Muscle of leg (tissue), 16 donors: ENCODE measurements at places on chromosomes 12 and 14. TPM values are rescaled to one million over a fixed set of nuclear protein-coding genes. Genes with fewer than 3 reads are reported as not detected.

GRCh38 chr12:24535334-24536069 is 413.4 kb downstream of the BCAT1 start:
- H3K4me3 ChIP-seq: no peak overlapping the region
- H3K4me1 ChIP-seq: no peaks in the 10 kb centered on the region
- DNase-seq: peak; percentile 54
- no peaks in the 10 kb centered on the region for H3K36me3 ChIP-seq
- H3K27me3 ChIP-seq: no peaks in the 10 kb centered on the region
- H3K27ac ChIP-seq: peak overlapping the region; percentile 52

GRCh38 chr12:15644700-15645099 is 144.5 kb downstream of the EPS8 start:
- DNase-seq: no peak
- peaks cover 9% of the 10 kb centered on the region for H3K36me3 ChIP-seq
- H3K4me1 ChIP-seq: no peaks in the 10 kb centered on the region
- H3K4me3 ChIP-seq: no peak overlapping the region
- no peaks in the 10 kb centered on the region for H3K27me3 ChIP-seq

DNA sequence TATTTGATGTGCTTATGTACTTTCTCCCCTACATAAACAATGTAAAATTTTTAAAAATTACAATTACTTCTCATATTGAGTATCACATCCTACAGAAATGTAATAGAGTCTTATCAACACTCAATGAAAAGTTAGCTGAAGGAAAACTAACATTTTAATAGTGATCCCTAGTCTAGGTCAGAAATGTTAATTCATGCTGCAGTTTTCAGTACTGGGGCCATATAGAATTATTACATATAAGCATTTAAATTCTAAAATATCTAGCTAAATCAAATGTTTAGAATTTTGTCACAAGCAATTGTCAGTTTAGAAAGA is 37.8 kb downstream of the SLC6A15 start:
- peaks cover 2% of the 10 kb centered on the region for H3K4me1 ChIP-seq
- H3K27ac ChIP-seq: no peak overlapping the region
- no peaks in the 10 kb centered on the region for H3K27me3 ChIP-seq
- no peaks in the 10 kb centered on the region for H3K36me3 ChIP-seq
- no peak overlapping the region for H3K4me3 ChIP-seq

DNA sequence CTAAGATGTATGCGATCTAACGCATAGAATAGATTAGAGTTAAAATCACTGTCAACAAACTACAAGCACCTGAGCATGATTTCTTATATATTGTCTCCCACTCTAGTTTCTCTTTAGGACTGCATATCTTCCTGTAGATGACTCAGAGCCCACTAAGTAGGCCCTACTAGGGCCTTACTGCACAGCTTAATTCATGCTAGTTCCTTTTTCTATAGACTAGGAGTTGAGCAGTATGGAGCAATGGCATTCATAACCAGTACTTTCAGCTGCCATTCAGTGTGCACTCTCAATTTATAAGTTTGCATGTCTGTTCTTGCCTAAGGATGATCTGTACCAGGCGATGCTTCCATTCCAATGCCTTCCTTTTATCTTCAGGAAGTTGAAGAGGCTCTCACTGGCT is 103.5 kb downstream of the METTL25 start:
- no peak overlapping the region for H3K4me3 ChIP-seq
- peaks cover 2% of the 10 kb centered on the region for H3K36me3 ChIP-seq
- no peak overlapping the region for H3K27ac ChIP-seq
- H3K4me1 ChIP-seq: no peaks in the 10 kb centered on the region

DNA sequence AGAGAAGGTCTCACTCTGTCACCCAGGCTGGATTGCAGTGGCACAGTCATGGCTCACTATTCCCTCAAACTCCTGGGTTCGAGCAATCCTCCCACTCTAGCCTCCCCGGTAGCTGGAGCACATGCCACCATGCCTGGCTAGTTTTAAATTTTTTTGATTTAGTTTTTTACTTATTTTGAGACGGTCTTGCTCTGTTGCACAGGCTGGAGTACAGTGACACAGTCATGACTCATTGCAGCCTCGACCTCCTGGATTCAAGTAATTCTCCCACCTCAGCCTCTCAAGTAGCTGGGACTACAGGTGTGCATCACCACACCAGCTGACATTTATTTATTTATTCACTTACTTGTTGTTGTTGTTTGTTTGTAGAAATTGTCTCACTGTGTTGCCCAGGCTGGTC is 22.2 kb upstream of the DIP2B start:
- no peak overlapping the region for H3K4me3 ChIP-seq
- H3K27ac ChIP-seq: no peak overlapping the region
- H3K36me3 ChIP-seq: no peaks in the 10 kb centered on the region

GRCh38 chr14:51859131-51859530 is 1.3 kb upstream of the GNG2 start:
- H3K36me3 ChIP-seq: no peaks in the 10 kb centered on the region
- H3K4me3 ChIP-seq: no peak overlapping the region
- peaks cover 11% of the 10 kb centered on the region for H3K4me1 ChIP-seq
- H3K27ac ChIP-seq: no peak overlapping the region
- DNase-seq: no peak

DNA sequence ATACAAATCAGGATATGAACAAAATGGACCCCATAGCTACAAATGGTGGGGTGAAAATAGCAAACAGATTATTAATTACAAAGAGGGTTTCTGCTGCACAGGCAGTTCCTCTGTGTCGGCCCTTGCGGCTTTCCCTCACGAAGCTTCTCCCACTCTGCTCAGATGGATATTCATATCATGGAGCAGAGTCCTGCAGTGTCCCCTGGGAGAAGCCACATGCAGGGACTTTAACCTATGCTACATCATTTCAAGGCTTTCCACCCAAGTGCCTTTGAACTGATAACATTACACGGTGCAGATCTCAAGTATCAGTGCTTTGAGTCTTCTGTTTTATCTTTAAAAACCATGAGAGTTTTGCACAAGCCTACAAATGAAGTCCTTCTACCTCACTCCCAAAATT is 229.1 kb downstream of the PPM1H start:
- peaks cover 30% of the 10 kb centered on the region for H3K4me1 ChIP-seq
- H3K27ac ChIP-seq: no peak overlapping the region
- H3K27me3 ChIP-seq: no peaks in the 10 kb centered on the region
- DNase-seq: no peak
- no peaks in the 10 kb centered on the region for H3K36me3 ChIP-seq
- no peak overlapping the region for H3K4me3 ChIP-seq

- H3K27ac ChIP-seq: no peak overlapping the region
- no peaks in the 10 kb centered on the region for H3K4me1 ChIP-seq
- no peak for DNase-seq
- H3K27me3 ChIP-seq: no peaks in the 10 kb centered on the region
- no peak overlapping the region for H3K4me3 ChIP-seq
- H3K36me3 ChIP-seq: no peaks in the 10 kb centered on the region
Observed at GRCh38 chr12:104865080-104865479, 93.0 kb downstream of the SLC41A2 start.

DNA sequence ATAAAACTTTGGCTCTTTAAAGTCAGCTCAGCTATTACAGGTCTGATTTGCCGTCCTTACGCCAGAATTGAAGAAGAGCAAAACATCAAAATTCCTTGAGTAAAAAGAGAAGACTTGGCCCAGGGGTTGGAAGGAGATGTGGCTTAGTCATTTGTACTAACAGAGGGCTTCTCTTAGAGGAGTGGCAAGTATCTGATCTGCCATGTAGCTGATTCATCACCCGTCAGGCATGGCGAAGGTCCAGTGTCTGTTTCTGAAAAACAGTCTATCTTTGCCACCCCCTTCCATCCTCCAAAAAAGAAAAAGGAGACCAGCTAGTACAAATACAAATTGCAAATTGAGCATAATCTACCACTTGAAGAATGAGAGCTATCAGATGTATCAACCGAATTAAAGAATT is 91.9 kb downstream of the RAD52 start:
- H3K4me3 ChIP-seq: no peak overlapping the region
- no peaks in the 10 kb centered on the region for H3K4me1 ChIP-seq
- no peak overlapping the region for H3K27ac ChIP-seq

- no peaks in the 10 kb centered on the region for H3K36me3 ChIP-seq
- H3K4me3 ChIP-seq: no peak overlapping the region
- H3K27me3 ChIP-seq: no peaks in the 10 kb centered on the region
- peak; percentile 39 for DNase-seq
Observed at GRCh38 chr14:52080808-52081755, 12.2 kb upstream of the NID2 start.

GRCh38 chr12:123120452-123121166 is 30.3 kb downstream of the PITPNM2 start:
- H3K36me3 ChIP-seq: no peaks in the 10 kb centered on the region
- no peaks in the 10 kb centered on the region for H3K27me3 ChIP-seq
- no peak overlapping the region for H3K4me3 ChIP-seq
- peaks cover 18% of the 10 kb centered on the region for H3K4me1 ChIP-seq

DNA sequence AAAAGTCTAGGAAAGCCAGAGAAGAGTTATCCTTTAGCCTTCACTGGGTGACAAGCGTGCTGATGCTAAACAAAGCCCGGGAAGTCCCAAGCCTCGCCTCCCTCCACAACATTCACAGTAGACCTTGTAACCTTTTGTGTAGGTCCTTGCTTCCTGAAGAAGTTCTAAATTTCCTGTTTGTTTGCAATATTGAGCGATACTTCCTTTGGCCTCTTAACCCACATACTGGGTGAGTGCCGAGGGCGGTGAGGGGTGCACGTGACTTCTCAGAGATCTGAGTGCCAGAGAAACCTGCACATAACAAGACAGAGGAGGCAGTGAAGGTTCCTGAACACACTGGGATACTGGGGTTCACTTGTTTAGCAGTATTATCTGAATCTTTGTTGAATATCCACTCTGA is 134.3 kb downstream of the PLXNC1 start:
- H3K27me3 ChIP-seq: no peaks in the 10 kb centered on the region
- peaks cover 3% of the 10 kb centered on the region for H3K36me3 ChIP-seq
- H3K27ac ChIP-seq: no peak overlapping the region
- DNase-seq: no peak

DNA sequence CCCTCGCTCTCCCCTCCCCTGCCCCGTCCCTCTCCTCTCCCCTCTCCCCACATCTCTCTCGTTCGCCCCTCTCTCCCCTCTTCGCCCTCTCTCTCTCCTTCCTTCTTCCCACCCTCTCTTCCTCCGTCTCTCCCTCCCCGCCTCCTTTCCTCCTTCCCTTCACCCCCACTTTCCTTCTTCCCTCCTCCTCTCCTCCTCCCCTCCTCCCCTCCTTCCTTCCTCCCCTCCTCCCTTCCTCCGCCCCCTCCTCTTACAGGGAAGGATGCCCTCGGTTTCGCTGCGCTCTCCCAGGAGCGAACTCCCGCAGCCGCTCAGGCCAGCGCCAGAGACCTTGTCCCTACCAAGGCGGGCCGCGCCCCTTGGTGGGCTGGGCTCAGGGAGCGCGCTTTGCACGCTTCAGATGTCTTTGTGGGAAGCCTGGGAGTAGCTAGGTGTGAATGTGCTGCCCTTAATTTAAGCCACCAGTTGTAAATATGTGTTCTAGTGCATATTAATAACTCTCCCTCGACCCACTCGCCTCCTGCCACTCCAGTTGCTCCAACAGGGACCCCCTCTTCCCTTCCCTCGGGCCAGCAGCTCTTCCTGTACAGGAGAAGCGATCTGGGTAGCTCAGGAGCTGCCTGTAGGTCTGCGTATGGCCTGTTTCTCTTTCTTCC is 13.3 kb upstream of the MAP3K9 start:
- H3K4me1 ChIP-seq: peaks cover 16% of the 10 kb centered on the region
- H3K36me3 ChIP-seq: no peaks in the 10 kb centered on the region
- H3K27ac ChIP-seq: no peak overlapping the region
- H3K27me3 ChIP-seq: peaks cover 43% of the 10 kb centered on the region

DNA sequence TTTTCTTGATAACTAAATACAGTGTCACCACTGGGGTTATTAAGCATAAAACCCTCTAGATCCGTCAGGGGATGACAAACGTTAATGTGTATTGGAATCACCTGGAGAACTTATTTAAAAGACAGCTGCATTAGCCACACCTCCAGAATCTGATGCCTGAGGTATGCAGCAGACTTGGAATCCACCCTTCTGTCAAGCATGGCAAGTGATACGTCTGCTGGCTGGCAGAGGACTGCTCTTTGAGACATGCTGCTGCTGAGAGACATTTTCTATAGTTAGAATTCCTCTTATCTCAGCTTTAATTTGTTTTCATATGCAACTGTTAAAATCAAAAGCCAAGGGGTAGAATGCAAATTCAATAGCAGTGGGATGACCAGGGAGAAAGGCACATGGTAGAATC is 496.3 kb downstream of the NELL2 start:
- H3K36me3 ChIP-seq: no peaks in the 10 kb centered on the region
- H3K4me1 ChIP-seq: peaks cover 14% of the 10 kb centered on the region
- DNase-seq: peak; percentile 33
- no peak overlapping the region for H3K4me3 ChIP-seq

GRCh38 chr14:89750908-89751392 is 203.6 kb downstream of the EFCAB11 start:
- no peak for DNase-seq
- H3K27me3 ChIP-seq: no peaks in the 10 kb centered on the region
- H3K27ac ChIP-seq: no peak overlapping the region
- no peaks in the 10 kb centered on the region for H3K36me3 ChIP-seq

GRCh38 chr12:116524964-116525379 is 34.2 kb upstream of the MAP1LC3B2 start:
- H3K36me3 ChIP-seq: no peaks in the 10 kb centered on the region
- no peak overlapping the region for H3K4me3 ChIP-seq
- H3K27ac ChIP-seq: no peak overlapping the region

GRCh38 chr12:81303935-81304334 is 226.1 kb downstream of the ACSS3 start:
- H3K4me3 ChIP-seq: no peak overlapping the region
- no peak overlapping the region for H3K27ac ChIP-seq
- H3K27me3 ChIP-seq: no peaks in the 10 kb centered on the region
- no peaks in the 10 kb centered on the region for H3K36me3 ChIP-seq

- peaks cover 4% of the 10 kb centered on the region for H3K4me1 ChIP-seq
- H3K4me3 ChIP-seq: no peak overlapping the region
- H3K27me3 ChIP-seq: no peaks in the 10 kb centered on the region
- H3K36me3 ChIP-seq: no peaks in the 10 kb centered on the region
- H3K27ac ChIP-seq: no peak overlapping the region
- DNase-seq: no peak
Observed at GRCh38 chr12:47710278-47710677, 4.4 kb upstream of the RPAP3 start.

DNA sequence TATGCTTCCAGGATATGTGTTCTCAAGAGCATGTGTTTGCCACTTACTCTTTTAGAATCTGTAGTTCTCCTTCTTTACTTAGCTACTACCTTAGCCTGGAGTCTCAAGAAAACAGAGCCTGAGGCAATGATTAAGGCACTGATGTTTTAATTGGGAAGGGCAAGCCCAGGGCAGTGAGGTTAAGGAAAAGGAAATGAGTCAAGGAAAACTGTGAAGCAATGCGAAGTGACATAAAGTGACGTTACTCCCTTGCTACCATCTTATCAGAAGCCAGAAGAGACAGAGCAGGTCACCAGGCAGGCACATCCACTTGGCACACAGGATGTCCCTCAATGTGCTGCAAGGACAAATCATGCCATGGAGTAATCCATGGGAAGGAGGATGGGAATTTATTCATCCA is 11.3 kb upstream of the EML5 start:
- no peaks in the 10 kb centered on the region for H3K27me3 ChIP-seq
- no peak overlapping the region for H3K4me3 ChIP-seq
- no peaks in the 10 kb centered on the region for H3K4me1 ChIP-seq
- DNase-seq: no peak

MIPOL1 gene
- 10.5 TPM for total RNA-seq

SETD1B gene
- 3.6 TPM for total RNA-seq

ADAM20 gene
- 0.80 TPM for total RNA-seq

OR11H6 gene
- total RNA-seq: not detected

SLC25A47 gene
- 0.09 TPM for total RNA-seq

ANKS1B gene
- 5.6 TPM for total RNA-seq

OTUB2 gene
- total RNA-seq: 0.93 TPM

PDZRN4 gene
- total RNA-seq: 4.6 TPM

BTG1 gene
- 19.5 TPM for total RNA-seq

CLEC4A gene
- total RNA-seq: 2.5 TPM

TMEM253 gene
- 0.31 TPM for total RNA-seq

PLEKHG7 gene
- total RNA-seq: 0.18 TPM

GALNT8 gene
- 5.5 TPM for total RNA-seq

CRACR2A gene
- total RNA-seq: 1.3 TPM

RTL1 gene
- total RNA-seq: 12.8 TPM
